CD4-positive, alpha-beta memory T cell (primary cell): ENCODE measurements at places on chromosomes 12 and 14. TPM values are rescaled to one million over a fixed set of nuclear protein-coding genes. Genes with fewer than 3 reads are reported as not detected.
A peak's percentile ranks its signal among the peaks of the same experiment; 100 is the strongest.

DNA sequence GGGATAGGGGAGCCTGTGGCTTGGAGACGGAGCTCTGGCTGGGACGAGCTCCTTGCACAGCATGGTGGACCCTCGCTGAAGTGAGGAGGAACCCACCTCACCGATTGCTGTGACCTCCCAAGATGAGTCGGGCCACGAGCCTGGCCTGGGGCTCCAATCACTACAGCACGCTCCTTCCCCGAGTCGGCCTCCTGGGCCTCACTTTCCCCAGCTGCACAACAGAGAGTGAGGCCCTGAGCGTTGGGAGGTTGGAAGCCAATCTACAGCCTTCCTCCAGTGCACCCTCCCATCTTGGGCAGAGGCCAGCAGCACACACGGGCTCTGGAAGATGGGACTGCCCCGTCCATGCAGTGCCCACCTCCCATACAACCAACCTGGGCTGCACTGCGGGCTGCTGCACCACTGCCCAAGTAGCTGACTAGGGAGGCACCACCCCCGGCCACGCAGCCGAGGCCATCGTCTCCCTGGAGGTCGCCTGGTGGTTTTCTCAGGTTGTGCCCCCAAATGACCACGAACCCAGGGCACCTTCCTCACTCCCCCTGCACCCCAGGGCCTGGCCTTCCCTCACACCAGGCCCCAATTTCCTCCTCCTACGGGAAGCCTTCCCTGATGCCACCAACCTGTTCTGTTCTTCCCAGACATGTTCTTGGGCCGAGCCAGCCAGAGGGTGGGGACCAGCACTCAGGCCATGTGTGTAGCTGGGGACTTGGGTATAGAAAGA lies 152.3 kb upstream of the C14orf180 start:
- H3K4me3 ChIP-seq, result no peak overlapping the region
- no peaks in the 10 kb centered on the region for H3K4me1 ChIP-seq
- no peaks in the 10 kb centered on the region for H3K27me3 ChIP-seq
- H3K36me3 ChIP-seq, result no peaks in the 10 kb centered on the region
- DNase-seq, result no peak
- H3K27ac ChIP-seq, result no peak overlapping the region

DNA sequence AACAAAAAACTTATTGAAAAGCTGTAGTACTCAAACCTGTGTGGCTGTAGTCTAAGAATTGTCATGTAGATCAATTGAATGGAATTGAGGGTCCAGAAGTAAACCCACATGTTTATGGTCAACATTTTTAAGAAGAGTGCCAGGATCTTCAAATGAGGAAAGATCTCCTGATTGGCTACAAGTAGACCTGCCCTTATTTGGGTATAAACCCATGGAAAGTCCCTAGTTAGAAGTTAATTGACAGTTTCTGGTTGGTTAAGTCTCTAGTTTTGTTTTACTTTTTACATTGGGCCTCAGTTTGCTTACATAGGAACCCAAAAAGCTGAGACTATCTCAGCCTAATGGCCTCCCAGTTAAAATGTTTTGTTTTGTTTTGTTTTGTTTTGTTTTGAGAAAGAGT lies 91.9 kb upstream of the RESF1 start:
- H3K27ac ChIP-seq, result no peak overlapping the region
- no peaks in the 10 kb centered on the region for H3K4me1 ChIP-seq
- H3K36me3 ChIP-seq, result no peaks in the 10 kb centered on the region
- no peaks in the 10 kb centered on the region for H3K27me3 ChIP-seq

GPX2 gene
- not detected for total RNA-seq

- H3K4me3 ChIP-seq, result no peak overlapping the region
- H3K27me3 ChIP-seq, result no peaks in the 10 kb centered on the region
- H3K36me3 ChIP-seq, result peaks cover 4% of the 10 kb centered on the region
Observed at GRCh38 chr14:102683399-102684297, 91.2 kb downstream of the RCOR1 start.

DNA sequence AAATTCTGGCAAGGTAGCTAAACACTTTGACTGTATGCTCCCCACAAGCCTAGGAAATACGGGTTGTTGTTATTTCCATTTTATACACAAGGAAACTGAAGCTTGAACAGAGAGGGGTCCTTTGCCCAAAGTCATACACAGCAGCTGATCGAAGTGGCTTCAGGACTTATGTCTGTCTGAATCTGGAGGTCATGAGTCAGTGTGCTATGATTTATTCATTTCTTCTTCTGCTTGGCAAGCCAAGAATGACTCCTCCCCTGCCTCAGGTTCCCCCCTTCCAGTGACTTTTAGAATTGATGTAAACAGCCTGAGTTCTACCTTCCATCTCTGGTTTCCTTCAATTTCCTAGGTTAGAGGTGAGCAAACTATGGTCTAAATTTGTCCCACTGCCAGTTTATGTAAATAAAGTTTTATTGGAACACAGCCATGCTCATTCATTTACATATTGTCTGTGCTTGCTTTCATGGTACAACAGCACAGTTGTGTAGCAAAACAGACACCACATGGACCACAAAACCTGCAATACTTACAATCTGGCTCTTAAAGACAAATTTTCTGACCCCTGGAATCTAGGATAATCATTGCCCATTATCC lies 34.9 kb upstream of the WSCD2 start:
- no peaks in the 10 kb centered on the region for H3K36me3 ChIP-seq
- DNase-seq, result no peak
- no peaks in the 10 kb centered on the region for H3K4me1 ChIP-seq
- H3K4me3 ChIP-seq, result no peak overlapping the region
- no peaks in the 10 kb centered on the region for H3K27me3 ChIP-seq
- H3K27ac ChIP-seq, result no peak overlapping the region

GALNT16 gene
- total RNA-seq, result 0.06 TPM

LALBA gene
- not detected for total RNA-seq

NFYB gene
- 29.9 TPM for total RNA-seq

GRCh38 chr12:41932470-41932991 lies 212.1 kb downstream of the GXYLT1 start:
- no peak overlapping the region for H3K27ac ChIP-seq
- no peak overlapping the region for H3K4me3 ChIP-seq
- H3K36me3 ChIP-seq, result no peaks in the 10 kb centered on the region
- no peaks in the 10 kb centered on the region for H3K27me3 ChIP-seq

DNA sequence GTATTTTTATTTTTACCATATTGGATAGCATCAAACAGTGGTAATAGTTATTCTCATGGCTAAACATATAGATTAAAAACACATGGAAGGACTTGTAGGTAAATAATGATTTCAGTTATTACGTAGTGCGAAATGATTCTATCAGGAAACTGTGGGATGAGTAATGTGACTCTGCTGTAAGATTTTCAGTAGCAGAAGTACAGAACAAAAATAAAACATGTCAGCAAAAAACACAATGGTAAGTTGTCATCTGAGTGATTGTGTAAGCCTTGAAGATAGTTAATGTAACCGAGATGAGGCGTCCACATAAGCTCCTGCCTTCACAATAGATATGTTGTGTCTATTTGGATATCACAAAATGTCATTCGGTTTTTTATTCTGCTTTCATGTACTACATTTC lies 99.8 kb downstream of the BORCS5 start:
- peak overlapping the region; percentile 65 for H3K27ac ChIP-seq
- H3K4me1 ChIP-seq, result peaks cover 40% of the 10 kb centered on the region
- no peak overlapping the region for H3K4me3 ChIP-seq
- no peaks in the 10 kb centered on the region for H3K36me3 ChIP-seq
- no peaks in the 10 kb centered on the region for H3K27me3 ChIP-seq
- peak; percentile 72 for DNase-seq

C12orf54 gene
- not detected for total RNA-seq

RPGRIP1 gene
- not detected for total RNA-seq

- no peaks in the 10 kb centered on the region for H3K27me3 ChIP-seq
- DNase-seq, result no peak
Observed at GRCh38 chr14:76687611-76688382, 73.5 kb upstream of the VASH1 start.

CDKN1B gene
- total RNA-seq, result 238 TPM

GRCh38 chr14:101875041-101875726 lies 89.2 kb upstream of the DYNC1H1 start:
- no peak overlapping the region for H3K4me3 ChIP-seq
- no peak for DNase-seq
- peaks cover 95% of the 10 kb centered on the region for H3K4me1 ChIP-seq
- no peaks in the 10 kb centered on the region for H3K27me3 ChIP-seq
- peaks cover 25% of the 10 kb centered on the region for H3K36me3 ChIP-seq
- H3K27ac ChIP-seq, result peak overlapping the region; percentile 65

- H3K36me3 ChIP-seq, result no peaks in the 10 kb centered on the region
- no peaks in the 10 kb centered on the region for H3K27me3 ChIP-seq
- H3K4me3 ChIP-seq, result no peak overlapping the region
- no peaks in the 10 kb centered on the region for H3K4me1 ChIP-seq
Observed at GRCh38 chr12:75419841-75420240, 29.0 kb downstream of the GLIPR1L2 start.

- H3K36me3 ChIP-seq, result no peaks in the 10 kb centered on the region
- no peak overlapping the region for H3K27ac ChIP-seq
- H3K4me3 ChIP-seq, result no peak overlapping the region
- peak; percentile 53 for DNase-seq
Observed at GRCh38 chr12:51269174-51270066, 795 bp downstream of the SMAGP start.

DNA sequence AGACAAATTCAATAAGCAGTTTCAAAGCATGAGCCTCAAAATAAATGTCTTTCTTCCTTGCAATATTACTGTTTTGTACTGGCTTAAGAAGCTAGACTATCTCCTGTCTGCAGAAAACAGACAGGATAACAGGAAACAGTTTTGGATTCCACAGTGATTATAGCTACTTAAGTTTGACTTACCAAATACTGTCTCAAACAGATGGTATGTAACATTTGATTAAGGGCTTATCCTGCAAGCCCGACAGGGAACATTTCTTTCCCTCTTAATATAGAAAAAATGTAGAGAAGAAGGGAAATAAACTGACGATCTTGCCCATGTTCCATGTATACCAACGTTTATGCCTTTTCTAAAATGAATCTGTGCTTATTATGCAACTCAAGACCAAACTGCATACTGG lies 179.9 kb upstream of the EEA1 start:
- no peak overlapping the region for H3K27ac ChIP-seq
- H3K4me1 ChIP-seq, result no peaks in the 10 kb centered on the region
- no peaks in the 10 kb centered on the region for H3K27me3 ChIP-seq
- H3K4me3 ChIP-seq, result no peak overlapping the region

TRIM9 gene
- 0.44 TPM for total RNA-seq

DNA sequence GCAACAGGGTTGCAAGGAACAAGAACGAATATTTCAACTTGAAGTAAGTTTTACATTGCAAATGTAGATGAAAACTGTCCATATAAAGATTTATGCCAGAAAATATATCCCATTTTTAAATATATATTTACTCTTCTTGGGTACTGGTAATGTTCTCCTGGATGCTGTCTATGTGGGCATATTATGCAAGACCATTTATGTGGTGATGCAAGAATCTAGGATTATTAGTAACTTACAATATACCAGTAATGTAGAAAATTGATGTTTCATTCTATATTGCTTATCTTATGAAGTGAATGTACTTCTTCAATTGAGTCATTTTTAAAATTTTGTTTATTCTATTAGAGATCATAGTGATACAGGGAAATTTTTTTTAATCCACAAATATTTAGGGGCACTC lies 25.1 kb downstream of the FGFR1OP2 start:
- peaks cover 34% of the 10 kb centered on the region for H3K36me3 ChIP-seq
- H3K27ac ChIP-seq, result no peak overlapping the region
- no peaks in the 10 kb centered on the region for H3K4me1 ChIP-seq

PIANP gene
- 1.5 TPM for total RNA-seq

DNA sequence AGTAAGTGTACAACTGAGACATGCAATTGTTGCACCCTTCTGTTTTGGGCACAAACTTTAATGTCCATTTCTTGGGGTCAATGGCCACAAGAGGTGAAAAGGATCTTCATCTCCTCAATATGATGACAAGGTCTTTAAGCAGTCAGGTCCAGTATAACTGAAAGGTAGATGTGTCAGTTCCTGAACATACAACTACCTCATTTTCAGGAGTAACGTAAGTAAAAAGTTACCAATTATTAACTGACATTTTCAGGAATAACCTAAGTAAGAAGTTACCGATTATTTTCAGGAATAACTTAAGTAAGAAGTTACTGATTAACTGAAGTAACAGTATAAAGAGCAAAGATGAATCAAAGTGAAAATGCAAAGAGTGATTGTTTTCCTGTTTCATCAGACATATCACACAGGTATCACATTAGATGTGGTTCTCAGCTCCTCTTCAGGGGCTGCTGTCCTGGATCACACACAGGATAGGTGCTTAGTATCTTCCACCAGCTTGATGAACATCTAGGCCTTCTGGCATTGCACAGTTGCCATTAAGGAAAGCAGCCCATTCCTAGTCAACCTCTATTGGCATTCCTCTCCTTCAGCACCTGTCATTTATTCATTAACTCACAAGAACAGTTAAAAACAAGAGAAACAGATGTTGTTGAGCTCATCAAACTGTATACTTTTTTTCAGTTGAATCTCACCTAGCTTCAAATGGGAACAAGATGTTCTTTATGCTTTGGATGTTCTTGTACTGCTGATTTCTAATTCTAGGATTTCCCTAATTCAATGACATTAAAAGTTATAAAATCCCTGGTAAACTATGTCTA lies 200.0 kb downstream of the FOXG1 start:
- H3K36me3 ChIP-seq, result no peaks in the 10 kb centered on the region
- H3K4me1 ChIP-seq, result no peaks in the 10 kb centered on the region
- no peak overlapping the region for H3K4me3 ChIP-seq
- no peak for DNase-seq

GRCh38 chr12:57731411-57732080 lies 7.0 kb downstream of the AGAP2 start:
- no peak overlapping the region for H3K27ac ChIP-seq
- H3K36me3 ChIP-seq, result peaks cover 84% of the 10 kb centered on the region
- H3K27me3 ChIP-seq, result no peaks in the 10 kb centered on the region
- no peak for DNase-seq
- H3K4me3 ChIP-seq, result no peak overlapping the region

DNA sequence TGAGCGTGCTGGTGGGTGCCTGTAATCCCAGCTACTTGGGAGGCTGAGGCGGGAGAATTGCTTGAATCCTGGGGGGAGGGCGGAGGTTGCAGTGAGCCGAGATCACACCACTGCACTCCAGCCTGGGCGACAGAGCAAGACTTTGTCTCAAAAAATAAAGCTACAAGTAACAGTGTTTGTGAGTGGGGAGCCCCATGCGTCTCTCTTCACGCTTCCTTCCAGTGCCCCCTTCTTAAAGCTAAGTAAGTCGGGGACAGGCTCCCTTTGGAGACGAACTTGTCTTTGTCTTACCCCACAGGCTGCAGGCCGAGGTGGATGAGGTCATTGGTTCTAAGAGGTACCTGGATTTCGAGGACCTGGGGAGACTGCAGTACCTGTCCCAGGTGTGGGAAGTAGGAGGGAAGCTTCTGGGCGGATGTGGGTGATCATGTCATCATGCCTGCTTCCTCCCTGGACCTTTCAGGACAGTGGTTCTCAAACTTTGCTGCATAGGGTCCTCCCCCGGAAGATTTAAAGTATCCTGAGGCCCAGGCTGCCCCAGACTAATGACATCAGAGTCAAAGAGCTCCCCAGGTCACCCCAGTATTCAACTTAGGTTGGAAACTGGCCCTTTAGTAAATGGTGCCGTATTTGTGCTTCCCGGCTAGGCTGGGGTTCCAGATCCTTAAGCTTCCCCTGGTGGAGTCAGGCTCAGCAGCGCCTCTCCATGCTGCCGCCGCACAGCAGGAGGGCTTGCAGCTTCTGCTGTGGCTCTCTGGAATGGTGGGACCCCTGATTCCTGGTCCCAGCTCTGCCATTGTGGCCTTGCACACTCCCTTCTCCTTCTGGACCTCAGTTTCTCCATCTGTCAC lies 37.1 kb downstream of the CYP46A1 start:
- H3K4me1 ChIP-seq, result no peaks in the 10 kb centered on the region
- no peaks in the 10 kb centered on the region for H3K27me3 ChIP-seq
- no peak for DNase-seq
- H3K36me3 ChIP-seq, result no peaks in the 10 kb centered on the region
